AG20443 (cell line): ENCODE measurements at places on chromosomes 12 and 14.

GRCh38 chr12:132204793-132205270, 60.6 kb downstream of the NOC4L start:
- DNase-seq, result no peak

DNA sequence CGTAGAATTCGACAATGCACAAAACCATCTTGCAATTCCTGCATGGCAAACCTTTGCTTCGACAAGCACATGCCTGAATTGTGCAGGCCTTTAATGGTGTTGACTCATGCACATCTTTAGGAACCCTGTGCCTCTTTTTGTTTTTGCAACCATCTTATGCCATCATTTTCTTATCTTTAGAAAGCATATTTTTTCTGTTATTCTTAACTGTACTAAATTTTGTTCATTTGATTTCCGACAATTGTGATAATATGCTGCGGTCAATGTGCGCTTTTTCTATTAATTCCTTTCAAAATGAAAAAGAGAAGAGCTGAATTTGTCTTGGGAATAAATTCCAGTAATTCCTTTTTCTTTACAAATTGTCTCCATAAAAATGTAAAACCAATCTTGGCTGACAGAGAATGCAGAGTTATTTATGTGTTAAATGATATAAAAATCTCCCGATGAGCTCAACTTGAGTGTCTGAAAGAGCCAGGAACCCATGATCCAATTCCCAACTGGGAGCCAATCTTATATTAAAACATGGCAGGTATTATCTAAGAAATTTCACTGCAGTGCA, 20.1 kb upstream of the CDK17 start:
- no peak for DNase-seq

DNA sequence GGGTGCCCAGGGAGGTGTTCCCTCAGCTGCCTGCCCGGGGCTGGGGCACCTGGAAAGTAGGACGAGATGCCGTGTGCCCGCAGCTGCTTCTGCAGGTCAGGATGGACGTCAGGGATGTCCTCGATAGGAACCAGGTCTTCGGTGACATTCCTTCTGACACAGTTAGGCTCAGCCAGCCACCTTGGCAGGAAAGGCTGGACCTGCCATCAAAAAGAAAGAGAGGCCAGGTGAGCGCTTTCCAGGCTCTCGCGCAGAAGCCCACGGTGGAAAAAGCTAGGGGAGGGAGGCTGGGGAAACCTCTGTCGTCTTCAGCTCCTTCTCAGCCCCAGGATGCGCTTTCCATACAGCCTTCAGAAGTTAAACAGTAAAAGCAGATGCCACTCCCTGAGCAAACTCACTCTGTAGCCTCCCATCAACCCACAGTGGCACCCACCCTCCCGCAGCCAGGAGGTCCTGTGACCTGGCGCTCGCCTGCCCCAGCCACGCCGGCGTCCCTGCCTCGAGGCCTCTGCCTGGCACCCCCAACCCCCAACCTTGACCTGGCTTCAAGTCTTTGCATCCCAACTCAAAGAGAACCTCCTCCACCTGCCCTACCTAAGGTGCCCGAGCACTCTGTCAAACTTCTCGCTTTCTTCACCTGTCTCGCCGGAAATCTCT, 1.3 kb downstream of the DDX51 start:
- DNase-seq, result no peak

- no peak for DNase-seq
Observed at GRCh38 chr12:51971679-51972421, 20.4 kb downstream of the ACVR1B start.

- peak; percentile 51 for DNase-seq
Observed at GRCh38 chr12:122880668-122881067, 15.3 kb downstream of the VPS37B start.

- DNase-seq, result peak; percentile 82
Observed at GRCh38 chr12:10213168-10214135, 775 bp downstream of the GABARAPL1 start.

- DNase-seq, result no peak
Observed at GRCh38 chr14:95701846-95702221, 12.1 kb downstream of the TCL1A start.

- no peak for DNase-seq
Observed at GRCh38 chr12:47636908-47637780, 68.7 kb downstream of the RPAP3 start.
